ENCODE measurements at places on chromosomes 1 and 21.

- DNase-seq = no peak
Observed at GRCh38 chr1:231021540-231022031, 18.5 kb downstream of the FAM89A start.

DNA sequence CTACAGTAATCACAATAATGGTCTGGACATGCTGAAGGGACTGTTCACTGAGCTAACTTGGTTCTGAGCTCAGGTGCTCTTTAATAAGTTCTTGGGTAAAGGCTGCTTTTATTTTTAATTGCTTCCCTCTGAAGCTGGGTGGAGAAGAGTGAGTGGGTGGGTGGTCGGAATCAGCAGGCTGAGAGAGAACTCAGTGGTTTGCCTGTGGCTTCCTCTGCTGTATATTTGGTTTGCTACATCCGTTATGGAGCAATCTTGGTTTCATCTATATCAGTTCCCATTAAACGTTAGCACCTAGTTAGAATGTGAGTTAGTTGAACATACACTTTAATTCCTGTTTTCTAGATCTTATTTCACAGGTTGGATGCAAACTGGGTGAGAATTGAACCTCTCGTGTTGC, 23.3 kb downstream of the CNIH4 start:
- DNase-seq = no peak

DNA sequence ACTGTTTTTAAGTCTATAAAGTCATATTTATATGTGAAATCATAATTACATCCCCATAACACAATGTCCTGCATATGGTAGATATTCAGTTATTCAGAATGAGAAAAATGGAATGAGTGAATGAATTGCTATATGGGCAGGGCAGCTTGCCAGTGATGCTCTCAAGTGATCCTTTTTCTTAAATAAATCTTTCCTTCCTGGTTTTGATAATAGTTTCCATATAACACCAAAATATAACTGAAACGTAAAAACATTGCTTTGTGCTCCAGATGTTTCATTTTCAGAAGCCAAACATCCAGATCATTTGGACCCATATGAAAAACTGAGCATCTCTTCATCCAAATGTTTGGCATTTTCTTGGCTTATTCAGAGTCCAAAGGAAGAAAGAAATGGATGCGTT, 30.2 kb upstream of the RGS8 start:
- DNase-seq = no peak

- no peak for DNase-seq
Observed at GRCh38 chr1:196544617-196545016, 63.6 kb downstream of the KCNT2 start.

DNA sequence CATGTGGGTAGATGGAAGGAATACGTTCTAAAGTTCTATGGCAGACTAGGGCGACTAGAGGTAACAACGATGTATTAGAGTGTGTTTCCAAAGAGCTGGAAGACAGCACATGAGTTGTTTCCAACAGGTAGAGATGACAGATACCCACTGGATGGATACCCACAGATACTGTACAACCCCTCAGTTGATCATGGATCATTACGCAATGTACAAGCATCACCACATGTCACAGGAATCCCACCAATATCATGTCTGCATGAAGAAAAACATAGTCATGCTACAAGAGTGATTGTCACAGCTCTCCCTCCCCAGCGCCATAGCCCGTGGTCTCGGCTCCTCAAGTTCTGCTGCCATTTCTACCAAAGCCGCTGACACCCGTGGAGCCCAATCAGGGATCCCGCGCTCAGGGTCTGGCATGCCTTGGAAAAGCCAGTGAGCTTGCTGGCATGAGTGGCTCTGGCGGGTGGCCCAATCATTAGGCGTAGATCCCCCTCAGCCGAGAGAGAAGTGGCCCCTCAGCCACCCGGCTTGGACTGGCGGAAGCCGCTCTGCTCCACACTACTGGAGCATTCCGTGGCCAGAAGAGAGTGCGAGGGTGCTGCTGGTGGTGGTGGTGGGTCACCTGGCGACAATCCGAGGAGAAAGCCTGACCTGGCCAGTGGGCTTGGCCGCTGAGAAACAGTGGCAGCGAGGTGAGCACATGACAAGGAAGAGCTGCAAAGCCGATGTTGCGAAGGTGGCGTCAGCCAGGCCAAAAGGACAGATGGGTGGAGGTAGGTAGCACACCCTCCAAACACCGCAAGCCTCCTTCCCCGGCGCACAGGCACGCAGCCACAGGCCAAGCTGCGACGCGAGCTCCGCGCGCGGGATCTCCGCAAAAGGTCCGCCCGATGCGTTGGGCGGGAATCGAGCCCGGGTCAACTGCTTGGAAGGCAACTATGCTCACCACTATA, 65.7 kb upstream of the FCGR2A start:
- DNase-seq = no peak

DNA sequence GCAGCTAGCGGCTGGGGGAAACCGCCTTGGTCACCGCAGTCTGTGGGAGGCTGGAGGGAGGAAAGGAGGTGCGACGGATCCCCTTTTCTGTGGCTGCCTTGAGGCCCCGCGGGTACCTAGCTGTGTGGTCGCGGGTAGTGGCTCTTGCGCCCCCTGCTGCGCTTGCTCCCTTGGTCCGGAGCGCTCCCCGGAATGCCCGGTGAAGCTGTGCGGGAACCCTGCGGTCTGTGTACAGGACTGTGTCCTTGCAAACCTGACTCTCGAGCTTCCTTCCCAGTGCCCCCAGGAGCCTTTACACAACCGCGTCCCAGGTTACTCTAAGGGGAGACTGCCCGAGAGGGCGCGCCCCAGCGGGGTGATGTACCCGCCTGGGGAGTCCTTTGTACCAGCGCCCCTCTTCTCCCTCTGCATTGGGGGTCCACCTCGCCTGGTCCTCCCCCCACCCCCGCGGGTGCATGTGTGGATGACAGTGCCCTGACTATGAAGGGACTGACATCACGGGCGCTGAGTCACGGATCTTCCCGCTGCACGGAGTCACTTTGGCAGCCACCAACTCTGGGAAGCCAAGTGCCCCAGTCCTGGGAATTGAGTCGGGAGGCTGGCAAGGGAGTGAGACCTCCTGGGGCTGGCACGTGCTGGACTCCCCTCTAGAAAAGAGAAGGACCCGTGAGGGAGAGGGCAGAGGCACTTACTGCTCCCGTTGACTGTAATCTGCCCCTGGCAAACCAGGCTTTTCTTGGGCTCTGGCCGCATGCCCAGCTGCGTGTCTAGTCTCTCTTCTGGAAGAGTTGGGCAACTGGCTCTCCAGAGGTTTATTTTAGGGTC, 816 bp downstream of the IL6R start:
- DNase-seq = peak; percentile 41

DNA sequence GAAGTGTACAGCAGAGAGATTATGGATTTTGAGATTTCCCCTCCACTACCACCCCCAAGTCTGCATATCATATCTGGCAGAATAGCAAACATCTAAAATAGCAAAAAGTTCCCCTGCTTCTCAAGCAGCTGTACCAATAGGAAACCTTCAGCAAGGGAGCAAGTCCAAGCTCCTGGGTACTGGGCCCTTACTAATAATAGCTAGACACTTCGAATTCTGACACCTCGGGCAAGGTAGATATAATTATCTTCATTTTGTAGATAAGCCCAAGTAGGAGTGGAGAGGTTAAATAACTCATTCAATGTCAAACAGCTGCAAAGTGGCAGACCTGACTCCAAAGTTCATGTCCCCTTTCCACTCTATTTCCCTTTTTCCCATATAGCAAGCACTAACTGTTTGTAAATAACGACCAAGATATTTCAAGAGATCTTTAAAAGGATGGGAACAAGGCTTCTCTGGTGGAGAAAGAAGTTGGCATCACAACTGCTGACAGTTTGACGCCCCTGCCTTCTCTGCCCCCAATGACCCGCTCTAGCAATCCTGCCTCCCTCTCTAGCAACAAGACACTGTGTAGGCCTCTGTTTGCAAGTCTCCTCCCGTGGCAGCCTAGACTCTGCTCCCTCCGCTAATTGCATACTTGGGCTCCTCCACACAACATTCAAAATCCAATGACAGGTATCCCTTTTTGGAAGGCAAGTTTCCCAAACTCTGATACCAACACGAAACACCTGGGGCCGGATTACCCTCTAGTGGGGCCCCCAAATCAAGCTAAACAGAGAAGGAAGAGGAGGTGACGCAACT, 18.7 kb upstream of the ADAR start:
- DNase-seq = no peak

- DNase-seq = no peak
Observed at GRCh38 chr1:228938537-228938901, 203.2 kb downstream of the RHOU start.

GRCh38 chr1:64935551-64936155, 30.7 kb downstream of the JAK1 start:
- no peak for DNase-seq

DNA sequence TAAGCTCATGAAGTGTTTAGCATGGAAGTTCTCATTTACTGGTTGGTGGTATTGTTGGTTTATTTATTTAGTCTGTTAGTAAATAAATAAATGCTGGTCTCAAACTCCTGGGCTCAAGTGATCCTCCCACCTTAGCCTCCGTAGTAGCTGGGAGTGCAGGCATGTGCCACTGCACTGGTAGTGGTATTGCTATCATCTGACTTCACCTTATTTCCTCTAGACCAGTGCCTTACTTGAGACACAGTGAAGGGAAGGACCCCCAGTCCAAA, 1.4 kb upstream of the SLC2A1 start:
- DNase-seq = no peak

GRCh38 chr1:101732261-101732660, 264.5 kb downstream of the OLFM3 start:
- no peak for DNase-seq

GRCh38 chr1:174809755-174810280, 189.9 kb upstream of the CACYBP start:
- DNase-seq = no peak

- DNase-seq = no peak
Observed at GRCh38 chr21:45200031-45200430, 87.7 kb downstream of the POFUT2 start.

DNA sequence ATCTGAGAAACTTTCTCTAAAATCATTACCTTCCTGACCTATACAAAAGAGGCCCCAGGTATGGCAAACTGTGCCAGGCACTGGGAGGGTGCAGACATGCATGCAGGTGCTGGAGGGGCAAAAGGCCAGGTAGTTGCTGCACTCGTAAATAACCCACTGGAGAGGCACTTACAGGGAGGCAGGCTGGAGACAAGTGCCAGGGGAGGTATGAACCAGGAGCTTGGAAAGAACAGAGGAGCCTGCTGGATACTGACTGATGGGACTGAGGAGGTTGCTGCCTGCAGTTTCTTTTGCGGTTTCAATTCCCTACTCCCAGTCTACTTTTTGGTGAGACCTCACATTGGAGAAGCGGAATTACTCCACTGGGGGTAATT, 113.9 kb downstream of the DSCAM start:
- no peak for DNase-seq
